Fibroblast of upper back skin (primary cell): ENCODE measurements at places on chromosomes 3 and 15.

DNA sequence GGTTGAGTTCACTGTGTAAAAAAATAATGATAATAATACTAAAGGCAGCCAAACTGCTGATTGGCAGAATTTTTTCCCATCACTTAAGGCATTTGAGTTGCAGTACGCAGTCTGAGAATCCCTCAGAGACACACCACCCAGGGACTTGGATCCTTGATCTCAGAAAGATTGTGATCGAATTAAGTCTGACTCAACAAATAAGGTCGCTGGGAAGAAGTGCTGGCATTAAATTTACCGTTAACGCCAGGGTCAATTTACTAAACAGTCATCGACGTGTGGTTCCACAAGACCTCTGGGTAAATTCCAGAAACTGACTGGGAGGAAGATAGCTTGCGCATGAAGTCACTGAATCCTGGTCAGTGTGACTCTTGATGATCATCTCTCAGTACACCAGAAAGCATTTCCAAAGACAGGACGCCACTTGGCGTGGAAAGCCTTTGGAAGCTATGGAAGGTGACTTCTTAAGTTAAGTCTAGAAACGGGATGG, 48.3 kb upstream of the CGNL1 start:
- DNase-seq, result peak; percentile 85

GRCh38 chr15:56222302-56222701, 21.4 kb downstream of the RFX7 start:
- DNase-seq, result no peak

- peak; percentile 10 for DNase-seq
These were observed 289 bp downstream of the PCSK6 start for GRCh38 chr15:101489237-101489598.

DNA sequence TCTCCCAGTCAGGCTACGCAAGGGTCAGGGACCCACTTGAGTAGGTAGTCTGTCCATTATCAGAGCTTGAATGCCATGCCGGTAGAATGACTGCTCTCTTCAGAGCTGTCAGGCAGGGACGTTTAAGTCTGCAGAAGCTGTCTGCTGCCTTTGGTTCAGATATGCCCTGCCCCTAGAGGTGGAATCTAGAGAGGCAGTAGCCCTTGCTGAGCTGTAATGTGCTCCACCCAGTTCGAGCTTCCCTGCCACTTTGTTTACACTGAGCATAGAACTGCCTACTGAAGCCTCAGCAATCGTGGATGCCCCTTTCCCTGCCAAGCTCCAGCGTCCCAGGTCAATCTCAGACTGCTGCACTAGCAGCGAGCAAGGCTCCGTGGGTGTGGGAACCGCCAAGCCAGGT, 57.5 kb upstream of the SETMAR start:
- no peak for DNase-seq

DNA sequence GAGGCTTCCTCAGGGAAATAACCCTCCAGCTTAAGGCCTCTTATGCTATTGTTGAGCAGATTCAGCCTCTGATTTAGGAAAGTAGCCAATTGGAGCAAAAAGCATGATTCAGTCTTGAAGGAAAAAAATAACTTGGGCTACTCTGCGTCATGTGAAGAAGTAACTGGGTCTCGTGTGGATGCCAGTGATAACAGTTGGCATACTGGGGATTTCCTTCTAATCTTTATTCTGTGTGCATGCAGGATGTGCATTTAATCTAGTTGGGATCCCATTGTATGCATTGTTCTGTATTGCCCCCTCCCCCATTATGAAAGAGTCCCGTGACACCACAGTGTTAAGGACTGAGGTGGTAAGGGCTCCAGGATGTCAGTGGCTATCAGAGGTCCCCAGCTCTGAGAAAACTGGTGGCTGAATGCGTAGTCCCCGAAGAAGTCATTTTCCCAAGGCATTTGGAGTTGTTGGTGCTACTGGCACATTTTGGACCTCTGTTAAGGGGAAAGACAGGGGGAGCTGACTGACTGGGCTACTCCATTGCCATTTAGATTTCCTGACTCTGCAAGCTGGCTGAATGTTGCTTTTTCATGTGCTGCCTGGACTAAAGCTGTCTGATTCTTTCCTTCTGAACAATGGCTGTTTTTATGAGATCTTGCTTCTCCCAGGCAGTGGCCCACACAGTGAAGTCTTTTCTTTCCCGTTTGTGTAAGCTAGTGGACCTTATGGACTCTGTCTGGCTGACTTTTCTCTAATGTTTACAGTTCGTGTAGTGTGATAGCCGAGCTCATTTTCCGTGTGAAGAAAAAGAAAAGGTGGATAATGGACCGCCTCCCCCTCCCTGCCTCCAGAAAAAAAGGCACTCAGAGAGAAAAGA, 38.4 kb upstream of the TRAK1 start:
- peak; percentile 61 for DNase-seq

DNA sequence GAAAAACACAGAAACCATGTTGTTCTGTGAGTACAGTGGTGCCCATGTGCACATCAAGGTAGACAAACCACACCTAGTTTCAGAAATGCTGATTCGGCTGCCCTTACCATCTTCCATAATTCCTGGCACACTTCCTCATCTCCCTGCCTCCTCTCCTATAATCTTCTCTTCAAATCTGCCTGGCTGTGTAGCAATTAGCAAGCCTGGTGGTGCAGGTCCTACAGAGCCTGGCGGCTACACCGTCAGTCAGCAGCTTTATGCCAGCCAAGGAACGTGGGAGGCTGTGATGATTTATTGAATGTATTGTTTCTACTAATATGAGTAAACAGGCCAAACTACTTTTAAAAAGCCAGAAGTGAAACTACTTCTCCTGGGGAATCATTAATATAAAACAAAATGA, 106.8 kb downstream of the SEMA6D start:
- DNase-seq, result no peak

DNA sequence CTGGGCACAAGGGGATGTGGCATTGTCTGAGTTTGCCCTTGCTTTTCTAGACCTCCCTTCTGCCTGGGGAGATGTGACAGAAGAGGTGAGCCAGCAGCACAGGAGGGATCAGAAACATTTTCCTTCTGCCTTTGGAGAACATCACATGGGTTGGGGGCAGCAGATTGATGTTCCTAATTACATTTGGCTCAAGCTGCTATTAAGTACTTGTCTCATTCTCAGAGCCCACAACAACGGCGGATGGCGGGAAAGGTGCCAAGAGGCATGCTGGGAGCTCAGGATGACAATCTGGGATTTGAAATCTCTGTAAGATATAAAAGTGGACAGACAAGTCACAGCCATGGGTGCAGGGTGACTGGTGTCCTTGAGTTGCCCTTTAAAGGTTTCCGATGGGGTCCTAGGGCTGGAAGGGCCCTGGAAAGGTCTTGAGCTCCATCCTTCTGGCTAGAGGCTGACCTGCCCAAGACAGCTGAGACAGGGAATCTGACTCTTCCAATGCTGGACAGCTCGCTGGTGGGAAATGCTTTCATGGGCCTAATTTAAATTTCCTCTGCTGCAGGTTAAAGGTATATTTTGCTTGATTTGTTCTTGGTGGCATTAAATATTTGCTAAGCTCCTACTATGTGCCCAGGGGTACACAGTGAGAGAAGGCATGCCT, 2.4 kb upstream of the CORO2B start:
- DNase-seq, result no peak

DNA sequence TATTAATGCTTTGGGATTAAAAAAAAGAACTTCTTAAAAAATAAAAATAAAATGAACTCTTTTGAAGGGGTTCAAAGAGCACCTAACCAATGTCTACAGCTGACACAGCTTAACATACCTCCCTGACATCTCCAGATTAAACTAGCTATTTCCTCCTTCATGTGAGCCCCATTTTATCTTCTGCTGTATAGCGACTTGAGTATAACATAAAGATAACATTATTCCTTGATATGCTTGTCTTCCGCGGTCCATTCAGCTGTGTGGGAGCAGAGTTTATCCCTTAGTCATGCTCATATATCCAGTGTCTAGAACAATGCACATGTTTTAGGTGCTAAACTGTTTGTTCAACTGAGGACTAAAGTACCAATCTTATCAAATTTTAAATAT, 7.8 kb upstream of the CHRM5 start:
- no peak for DNase-seq

DNA sequence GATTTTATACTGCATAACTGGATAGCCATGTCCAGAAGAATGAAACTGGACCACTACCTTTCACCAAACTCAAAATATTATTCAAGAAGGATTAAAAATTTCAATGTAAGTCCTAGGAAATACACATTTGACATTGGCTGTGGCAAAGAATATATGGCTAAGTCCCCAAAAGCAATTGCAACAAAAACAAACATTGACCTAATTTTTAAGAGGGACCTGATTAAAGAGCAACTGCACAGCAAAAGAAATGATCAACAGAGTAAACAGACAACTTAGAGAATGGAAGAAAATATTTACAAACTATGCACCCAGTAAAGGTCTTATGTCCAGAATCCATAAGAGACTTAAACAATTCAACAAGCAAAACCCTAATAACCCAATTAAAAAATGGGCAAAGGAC, 1313.0 kb upstream of the GBE1 start:
- no peak for DNase-seq

- DNase-seq, result no peak
These were observed 9.4 kb downstream of the ATP13A4 start for GRCh38 chr3:193545304-193545703.

DNA sequence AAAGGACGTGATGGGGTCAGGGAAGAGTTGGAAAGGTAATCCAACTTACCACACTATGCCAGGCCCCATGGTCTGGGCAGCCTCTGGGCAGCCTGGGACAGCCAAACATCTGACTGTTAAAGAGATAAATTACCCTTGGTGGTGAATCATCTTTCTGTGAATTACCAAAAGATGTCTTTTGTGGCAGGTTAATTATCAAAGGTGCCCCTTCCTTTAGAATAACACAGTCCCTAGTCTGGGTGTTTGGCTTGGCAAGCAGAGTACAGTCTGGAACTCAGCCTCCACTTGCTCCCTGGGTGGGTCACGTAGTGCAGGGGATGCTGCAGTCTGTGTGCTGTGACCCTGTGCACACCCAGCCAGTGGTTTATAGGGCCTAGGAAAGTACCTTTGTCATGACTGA, 113.1 kb downstream of the ZNF621 start:
- DNase-seq, result no peak

DNA sequence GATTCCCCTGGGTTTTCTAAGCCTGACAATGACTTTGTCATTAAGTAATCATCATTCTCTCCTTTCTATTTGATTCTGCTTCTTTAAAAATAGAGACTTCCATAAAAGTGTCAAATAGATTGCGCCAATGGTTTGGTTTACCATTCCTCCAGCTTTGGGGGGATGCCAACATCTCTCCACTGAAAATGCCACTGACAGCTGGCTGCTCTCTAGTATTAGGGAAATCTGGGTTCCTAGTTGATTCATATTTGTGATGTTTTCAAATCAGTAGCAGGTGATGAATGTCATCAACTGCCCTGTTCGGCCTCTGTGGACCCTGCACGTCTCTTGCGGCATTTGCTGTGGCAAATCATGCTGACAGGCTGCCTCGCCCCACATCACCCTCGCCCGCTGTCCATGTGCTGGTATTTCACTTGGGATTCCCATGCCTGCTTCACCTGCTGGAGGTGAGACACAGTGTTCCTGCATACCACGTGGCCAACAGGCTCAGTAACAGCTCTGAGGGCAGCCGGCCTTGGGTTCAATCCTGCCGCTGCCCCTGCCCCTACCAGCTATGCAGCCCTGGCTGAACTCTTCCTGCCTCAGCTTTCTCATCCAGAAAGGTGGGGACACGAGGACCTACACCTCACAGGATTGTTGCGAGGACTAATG, 28.1 kb downstream of the ZXDC start:
- no peak for DNase-seq

GRCh38 chr3:166560253-166560652, 723.0 kb upstream of the BCHE start:
- no peak for DNase-seq
